ENCODE measurements at places on chromosomes 16 and 17.

- no peak for DNase-seq
These were observed 18.9 kb downstream of the COG1 start for GRCh38 chr17:73211745-73212144.

- no peak for DNase-seq
These were observed 56.5 kb downstream of the MRM1 start for GRCh38 chr17:36657763-36658490.

- DNase-seq, result no peak
These were observed 27.7 kb downstream of the PRMT7 start for GRCh38 chr16:68338326-68339119.

DNA sequence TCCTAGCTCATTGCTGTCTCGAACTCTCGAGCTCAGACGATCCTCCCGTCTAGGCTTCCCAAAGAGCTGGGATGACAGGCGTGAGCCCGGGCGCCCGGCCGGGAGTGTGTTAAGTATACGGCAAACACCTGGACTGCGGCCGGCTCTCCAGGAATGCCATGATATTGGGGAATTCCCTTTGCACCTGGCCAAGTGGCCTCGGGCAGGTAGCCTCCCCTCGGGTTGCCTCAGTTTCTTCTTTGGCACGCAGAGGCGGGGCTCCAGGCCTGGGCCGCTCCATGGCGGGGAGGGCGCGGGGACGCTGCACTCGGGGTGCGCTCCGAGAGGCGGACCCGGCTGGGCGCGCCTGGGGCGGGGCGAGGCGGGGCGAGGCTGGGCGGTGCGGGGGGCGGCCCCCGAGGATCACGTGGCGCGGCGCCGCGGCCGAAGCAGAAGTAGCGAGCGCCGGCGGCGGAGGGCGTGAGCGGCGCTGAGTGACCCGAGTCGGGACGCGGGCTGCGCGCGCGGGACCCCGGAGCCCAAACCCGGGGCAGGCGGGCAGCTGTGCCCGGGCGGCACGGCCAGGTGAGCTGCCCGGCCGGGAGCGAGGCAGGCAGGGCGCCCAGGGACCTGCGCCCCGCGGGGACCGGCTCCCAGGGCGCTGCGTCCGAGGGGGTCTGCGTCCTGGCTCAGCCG lies at the start of gene PLCG2:
Gene PLCG2 (plus strand): TSS at position 431 of the 675 bp plus-strand sequence. CDS start 6,699 bp downstream, outside the sequence.
- no peak for DNase-seq

DNA sequence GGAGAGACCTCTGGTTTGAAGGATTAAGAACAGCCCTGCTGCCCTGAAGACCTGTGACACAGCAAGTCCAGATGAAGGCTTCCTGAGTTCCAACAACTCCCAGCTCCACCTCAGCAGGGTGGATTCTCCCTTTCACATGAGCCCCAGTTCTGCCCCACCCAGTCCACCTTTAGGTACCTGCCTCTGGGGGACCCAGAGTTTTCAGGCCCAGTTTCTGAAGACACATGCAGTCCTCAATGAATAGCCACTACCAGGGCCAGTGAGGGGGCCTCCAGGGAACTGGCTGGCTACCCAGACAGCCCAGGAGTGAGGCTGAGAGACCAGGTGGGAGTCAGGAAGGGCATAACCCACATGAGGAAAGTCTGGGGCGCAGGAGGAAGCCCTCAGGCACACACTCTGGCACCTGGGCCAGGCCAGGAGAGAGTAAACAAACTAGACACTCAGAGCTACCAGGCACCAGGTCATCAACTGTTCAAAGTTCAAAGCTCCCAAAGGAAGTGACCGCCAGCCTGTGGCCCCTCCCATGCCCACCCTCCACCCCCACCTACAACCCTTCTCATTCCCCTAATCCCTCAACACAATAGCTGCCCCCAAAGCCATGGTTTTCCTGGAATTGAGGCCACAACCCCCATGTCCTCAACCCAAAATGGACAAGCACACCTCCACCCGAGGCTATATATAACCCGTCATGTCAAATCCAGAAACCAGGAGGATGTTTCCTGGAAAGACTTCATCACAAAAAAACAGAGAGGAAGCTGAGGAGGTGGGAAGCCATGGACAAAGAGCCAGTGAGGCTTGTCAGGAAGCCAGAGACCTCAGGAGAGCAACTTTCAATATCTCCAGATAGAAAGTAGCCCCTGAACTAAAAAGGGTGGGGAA lies 2.1 kb downstream of the MYO18A start:
- no peak for DNase-seq

- DNase-seq, result no peak
These were observed 22.8 kb downstream of the SLC43A2 start for GRCh38 chr17:1605681-1606351.

GRCh38 chr16:24349320-24349719 lies 93.2 kb downstream of the CACNG3 start:
- DNase-seq, result no peak

DNA sequence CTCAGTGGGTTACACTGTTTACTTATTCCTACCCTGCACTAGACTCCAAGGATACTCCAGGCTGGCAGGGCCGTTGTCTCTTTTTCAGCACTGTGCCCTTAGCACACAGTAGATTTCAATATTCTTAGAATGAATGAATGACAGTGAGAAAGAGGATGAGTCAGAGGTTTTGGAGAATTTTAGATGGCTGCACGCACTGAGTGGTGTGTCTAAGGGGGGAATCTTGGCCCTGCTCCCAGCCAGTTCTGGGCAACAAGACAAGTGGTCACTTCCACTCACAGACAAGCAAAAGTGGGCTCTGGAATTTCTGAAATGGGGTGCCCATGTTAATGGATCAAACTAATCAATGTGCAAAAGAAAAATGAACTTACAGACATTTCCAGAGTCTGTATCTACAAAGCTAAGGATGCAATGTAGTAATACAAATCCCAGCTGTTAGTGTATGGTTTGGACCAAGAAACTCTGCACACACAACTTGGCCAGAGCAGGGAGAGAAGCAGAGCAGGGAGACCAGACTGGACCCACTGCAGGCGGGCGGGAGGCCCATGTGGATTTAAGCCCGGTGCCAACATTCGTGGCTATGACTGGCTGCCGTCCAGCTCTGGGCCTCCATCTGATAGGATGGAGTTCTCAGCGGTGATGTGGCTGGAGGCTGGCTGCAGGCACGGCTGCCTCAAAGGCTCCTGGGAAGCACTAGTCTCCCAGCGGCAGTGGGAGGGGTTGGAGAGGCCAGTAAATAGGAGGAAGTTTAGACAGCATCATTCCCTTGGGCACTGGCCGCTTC lies 95.6 kb upstream of the CDYL2 start:
- DNase-seq, result peak; percentile 82

GRCh38 chr17:21210411-21211076 lies 3.4 kb downstream of the TMEM11 start:
- DNase-seq, result no peak

- DNase-seq, result no peak
These were observed 44.8 kb downstream of the PECAM1 start for GRCh38 chr17:64345689-64346376.

- DNase-seq, result no peak
These were observed at the start of gene TRIM72 for GRCh38 chr16:31213877-31214707. TRIM72 (plus strand) TSS chr16:31214119; CDS start chr16:31214739, 620 bp downstream.

DNA sequence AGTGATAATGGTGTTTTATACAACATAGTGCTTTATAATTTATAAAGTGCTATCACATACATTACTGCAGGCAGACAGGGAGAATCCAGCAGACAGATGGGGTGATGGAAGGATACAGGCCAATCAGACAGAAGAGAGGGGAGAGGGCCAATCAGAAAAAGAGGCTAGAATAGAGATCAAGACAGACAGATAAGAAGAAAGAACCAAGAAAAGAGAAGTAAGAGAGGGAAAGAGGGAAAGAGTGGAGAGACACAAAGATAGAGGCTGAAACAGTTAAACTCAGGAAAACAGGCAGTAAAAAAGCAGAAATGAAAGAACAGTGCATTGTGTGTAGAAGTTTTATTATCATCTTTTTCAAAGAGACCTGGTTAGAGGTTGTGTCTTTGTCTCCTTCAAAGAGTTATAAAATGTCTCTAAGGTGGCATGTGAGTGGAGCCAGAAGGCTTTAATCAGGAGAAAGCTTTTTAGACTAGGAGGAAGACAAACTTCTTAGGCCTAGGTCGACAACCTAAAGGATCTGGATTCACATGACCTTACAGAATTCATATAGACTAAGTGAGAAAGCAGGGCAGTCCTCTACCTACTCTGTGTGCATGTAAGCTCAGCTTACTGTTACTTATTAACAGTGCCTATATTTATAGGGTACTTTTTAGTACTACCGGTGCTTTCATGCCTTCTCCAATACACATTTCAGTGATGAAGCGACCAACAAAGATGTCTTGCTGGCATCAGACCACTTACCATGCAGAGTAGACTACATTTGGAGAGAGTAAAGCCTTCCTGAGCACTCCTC lies 8.3 kb upstream of the CHD3 start:
- DNase-seq, result no peak

GRCh38 chr16:23865853-23866252 lies 30.1 kb downstream of the PRKCB start:
- no peak for DNase-seq

- DNase-seq, result no peak
These were observed 8.1 kb upstream of the CCL18 start for GRCh38 chr17:36055921-36056520.

GRCh38 chr16:85667261-85667660 lies 21.5 kb downstream of the GINS2 start:
- no peak for DNase-seq

- no peak for DNase-seq
These were observed 244.2 kb upstream of the CDH11 start for GRCh38 chr16:65365732-65366715.

- DNase-seq, result peak; percentile 69
These were observed 11.9 kb upstream of the GLIS2 start for GRCh38 chr16:4303973-4304372.

- no peak for DNase-seq
These were observed 80.4 kb downstream of the MRM3 start for GRCh38 chr17:862582-862981.

GRCh38 chr17:70049801-70050591 lies 25.0 kb upstream of the KCNJ16 start:
- no peak for DNase-seq

DNA sequence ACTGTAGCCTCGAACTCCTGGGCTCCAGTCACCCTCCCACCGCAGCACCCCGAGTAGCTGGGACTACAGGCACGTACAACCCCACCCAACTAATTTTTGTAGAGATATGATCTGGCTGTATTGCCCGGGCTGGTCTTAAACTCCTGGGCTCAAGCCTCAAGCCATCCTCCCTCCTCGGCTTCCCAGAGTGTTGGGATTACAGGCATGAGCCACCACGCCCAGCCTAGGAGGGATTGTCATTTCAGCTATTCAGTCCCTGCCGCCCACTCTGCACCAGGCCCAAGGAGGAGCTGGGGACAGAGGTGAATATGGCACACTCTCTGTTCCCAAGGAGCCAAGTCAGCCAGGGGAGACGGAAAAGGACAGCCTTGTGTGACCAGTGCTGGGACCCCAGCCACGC lies 256.2 kb downstream of the PARN start:
- no peak for DNase-seq

DNA sequence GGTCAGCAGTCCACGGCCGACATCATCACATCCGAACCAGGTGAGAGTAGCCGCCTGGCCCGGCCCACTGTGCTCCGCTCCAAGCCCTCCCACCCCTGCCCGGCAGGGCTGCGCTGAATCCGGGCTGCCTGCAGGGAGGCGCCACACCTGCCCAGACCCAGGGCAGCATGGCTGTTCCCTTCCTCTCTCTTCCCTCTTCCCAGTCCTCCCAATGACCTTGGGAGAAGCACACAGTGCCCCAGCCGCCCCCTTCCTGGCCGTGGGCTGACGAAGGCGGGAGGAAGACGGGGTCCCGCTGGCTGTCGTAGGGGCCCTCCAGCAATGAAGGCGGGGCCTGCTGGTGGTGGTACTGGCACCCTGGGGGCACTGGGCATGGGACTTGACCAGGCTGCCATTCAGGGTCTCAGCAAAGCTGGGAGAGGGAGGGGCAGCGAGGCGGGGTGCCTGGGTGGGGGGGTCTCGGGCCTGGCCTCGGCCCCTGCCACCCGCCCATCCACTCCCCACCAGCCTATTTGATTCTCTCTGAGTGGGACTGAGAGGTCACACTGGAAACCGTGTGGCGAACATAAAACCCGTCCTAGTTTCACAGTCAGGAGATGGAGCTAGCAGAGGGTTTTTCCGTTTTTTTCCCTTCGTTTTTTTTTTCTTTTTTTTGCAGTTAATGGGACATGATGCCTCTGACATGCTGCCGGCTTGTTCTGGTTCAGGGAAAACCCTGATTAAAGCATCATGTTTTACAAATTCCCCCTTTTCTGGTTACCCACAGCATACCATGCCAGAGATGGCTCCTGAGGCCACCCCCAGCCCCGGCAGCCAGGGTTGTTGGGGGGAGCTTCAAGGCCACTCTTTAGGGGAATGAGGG lies 50.6 kb downstream of the BAHCC1 start:
- no peak for DNase-seq

DNA sequence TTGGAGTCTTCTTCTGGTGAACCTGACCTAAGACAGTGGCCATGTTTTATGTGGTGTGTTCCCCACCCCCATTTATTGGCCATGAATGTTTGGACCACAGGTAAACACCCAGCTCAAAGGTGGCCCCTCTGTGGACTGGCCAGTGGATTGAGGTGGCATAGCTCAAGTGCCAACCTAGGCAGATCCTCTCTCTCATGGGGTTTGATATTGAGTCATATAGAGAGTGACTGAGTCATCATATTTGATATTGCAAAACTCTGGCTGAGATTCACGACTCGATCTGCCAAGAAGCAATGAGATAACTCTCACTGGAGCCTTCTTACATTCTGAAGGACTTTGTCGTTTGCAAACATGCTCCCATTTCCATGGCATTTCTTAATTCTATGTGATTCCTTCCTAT lies 10.5 kb upstream of the TEKT3 start:
- DNase-seq, result no peak

GRCh38 chr17:19309701-19310100 lies 52.8 kb downstream of the B9D1 start:
- DNase-seq, result no peak

- DNase-seq, result no peak
These were observed 57.2 kb downstream of the SDK2 start for GRCh38 chr17:73586921-73587602.

DNA sequence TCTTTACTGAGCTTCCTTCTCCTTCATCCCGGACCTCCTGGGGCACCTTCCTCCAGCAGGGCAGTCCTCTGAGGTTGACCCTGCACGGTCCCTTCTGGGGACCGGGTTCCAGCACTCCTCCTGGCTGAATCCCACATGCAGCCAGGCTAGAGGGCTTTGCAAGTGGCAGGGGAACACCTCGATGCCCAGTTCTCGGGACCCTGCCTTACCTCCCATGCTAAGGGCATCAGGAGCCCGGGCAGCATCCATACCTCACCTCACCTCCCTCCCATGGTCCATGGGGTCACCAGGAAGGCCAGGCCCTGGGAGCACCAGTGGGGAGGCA lies 81.1 kb downstream of the NT5M start:
- DNase-seq, result no peak

GRCh38 chr16:89017543-89018281 lies 40.7 kb upstream of the CBFA2T3 start:
- DNase-seq, result no peak

GRCh38 chr16:28569021-28569420 lies 15.3 kb downstream of the SGF29 start:
- no peak for DNase-seq

DNA sequence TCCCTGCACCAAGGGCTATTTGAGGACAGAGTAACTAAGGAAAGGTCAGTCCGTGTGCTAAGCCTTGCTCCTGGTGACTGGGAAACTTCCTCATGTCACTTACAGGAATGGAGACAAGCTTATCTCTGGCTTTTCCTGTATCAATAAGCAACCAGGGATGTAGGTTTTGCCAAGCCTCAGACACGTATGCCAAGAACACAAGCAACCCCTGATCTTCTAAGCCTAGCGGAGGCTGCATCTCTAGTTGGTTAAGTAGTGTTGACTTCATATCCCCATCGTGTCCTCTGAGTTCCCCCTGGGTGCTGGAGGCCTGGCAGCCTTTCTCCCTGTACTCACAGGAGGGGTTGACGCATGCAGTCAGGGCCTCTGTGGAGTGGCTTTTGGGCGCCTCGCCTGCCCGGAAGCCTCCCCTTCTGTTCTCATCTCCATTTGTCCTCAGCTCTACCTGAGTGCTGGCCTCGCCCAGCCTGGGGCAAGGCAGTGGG lies 1.4 kb upstream of the C1QTNF1 start:
- DNase-seq, result no peak

Data from NCI-H446 (cell line).